ENCODE measurements at places on chromosomes 7 and 10.

DNA sequence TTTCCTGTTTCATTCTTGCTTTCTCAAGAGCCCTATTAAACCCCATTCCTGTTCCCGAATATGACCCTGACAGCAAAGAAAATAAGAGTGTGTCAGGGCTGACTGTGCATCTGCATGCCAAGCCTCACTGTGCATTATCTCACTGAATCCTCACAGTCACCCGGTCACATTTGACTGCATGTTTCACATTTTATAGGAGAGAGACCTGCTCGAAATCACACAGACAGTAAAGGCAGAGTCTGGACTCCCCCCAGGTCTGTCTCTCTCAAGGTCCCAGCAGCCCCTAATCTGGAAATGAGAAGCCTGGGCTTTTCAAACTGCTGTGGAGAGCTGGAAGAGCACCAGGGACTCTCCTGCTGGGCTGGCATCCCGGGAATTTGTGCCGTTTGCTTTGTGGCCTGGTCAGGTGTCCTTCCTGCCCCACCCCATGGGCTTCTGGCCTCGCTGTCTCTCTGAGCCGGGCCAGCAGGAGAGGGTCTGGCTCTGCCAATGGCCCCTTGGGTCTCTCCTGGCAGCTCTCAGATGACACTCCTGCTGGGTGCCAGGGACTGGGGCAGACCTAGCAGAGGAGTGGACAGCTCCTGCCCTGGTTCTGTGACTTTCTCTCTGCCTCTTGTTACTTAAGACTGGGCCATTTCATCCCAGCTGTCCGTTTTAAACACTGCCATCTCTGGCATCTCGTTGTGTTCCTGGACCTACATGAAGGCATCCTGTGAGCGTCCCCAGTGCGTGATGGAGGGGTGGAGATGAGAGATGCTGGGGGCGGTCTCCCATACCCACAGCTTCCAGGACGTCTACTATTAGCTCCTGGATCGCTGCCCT is 173.6 kb downstream of the ARHGAP12 start:
- DNase-seq: peak; percentile 67

DNA sequence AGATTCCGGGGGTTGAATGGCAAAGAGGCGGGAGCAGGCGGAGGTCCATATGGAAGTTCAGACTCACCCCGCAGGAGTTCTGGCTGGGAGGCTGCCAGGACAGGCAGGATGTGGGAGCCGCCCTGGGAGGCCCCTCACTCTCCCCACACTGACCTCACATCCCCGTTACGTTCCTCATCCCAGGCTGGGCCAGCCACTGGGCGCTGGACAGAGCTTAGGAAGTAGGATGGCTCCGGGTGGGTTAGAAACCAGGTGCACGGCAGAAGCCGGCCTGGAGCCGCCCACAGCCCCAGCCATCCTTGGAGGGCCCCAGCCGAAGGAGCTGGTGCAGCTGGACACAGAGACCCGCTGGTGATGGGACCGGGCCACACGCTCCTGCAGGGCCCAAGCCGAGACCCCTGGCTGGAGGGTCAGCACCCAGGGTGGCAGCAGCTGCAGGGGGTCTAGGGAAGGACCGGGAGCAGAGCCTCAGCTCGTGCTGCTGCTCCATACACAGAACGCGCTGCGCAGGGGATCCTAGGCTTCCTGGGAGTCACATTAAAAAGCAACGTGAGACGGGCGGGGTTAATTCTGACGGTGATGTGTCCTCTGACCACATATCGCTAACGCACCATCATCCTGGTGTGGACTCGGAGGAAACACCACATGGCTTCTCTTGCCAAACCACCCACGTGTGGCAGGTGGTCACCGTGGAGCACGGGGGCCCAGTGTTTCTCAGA is 98.6 kb upstream of the DIP2C start:
- no peak for DNase-seq

GRCh38 chr10:132524443-132525285 is 12.9 kb upstream of the INPP5A start:
- DNase-seq: peak; percentile 15

DNA sequence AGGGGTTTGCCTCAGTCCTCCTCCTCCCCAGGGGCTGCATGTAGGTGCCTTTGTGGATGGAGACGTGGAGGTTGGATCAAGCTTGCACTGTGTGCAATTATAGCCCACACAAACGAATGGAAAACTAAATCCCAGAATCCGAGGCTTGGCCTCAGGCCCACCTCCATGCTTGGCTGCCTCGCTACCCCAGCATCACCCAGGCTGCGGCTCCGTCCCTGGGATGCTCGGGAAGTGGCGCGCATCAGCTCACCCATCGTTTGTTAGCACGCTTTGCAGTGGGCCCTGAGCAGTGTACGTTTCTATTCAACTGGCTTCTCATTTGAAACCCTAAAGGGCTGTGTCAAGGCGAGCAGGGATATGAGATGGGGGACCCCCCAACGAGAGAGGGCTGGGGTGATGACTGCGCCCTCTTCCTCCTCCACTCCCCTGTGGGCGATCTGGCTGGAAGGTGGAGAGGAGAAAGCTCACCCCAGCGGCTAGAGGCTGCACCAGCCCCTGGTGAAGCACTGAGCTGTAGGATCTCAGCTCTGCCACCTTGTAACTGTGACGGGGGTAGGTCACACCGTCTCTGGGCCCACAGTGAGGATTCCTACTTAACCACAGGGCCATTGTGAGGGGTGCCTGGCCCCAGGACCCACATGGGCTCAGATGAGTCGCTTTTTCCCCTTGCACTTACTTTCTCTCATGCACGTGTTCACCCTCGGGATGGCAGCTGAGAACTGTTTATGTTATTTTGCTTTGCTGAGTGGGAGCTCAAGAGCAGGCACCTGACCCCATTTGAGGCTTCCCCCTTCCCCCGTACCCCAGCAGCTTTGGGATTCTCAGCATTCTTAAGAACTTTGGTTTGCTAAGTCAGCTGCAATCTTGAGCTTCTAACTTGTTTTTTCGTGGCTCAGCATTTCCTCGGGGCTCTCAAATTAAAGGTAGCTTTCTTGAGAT is 12.7 kb upstream of the BTBD16 start:
- DNase-seq: peak; percentile 55
